ENCODE measurements at places on chromosomes 4 and X.

DNA sequence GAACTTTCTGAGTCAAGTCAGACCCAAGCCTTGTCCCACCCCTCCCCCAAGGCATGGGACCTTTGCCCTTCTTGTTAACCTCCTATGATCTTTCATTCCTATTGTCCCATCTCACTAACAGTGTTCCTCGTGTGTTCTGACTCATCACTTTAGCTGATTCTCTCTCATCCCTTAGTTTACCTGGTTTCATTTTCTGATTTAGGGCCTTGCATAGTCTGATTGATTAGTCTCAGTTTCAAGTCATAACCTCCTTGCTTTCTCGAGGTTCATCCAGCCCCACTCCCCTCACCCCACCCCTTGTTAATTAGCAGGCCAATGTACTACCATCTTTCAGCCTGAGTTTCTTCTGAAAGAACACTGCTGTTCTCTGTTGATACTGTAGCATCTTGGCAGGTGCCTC lies 517.4 kb downstream of the RPA4 start:
- DNase-seq: no peak

GRCh38 chrX:80578517-80579105 lies 158.4 kb downstream of the TENT5D start:
- peak; percentile 45 for DNase-seq

DNA sequence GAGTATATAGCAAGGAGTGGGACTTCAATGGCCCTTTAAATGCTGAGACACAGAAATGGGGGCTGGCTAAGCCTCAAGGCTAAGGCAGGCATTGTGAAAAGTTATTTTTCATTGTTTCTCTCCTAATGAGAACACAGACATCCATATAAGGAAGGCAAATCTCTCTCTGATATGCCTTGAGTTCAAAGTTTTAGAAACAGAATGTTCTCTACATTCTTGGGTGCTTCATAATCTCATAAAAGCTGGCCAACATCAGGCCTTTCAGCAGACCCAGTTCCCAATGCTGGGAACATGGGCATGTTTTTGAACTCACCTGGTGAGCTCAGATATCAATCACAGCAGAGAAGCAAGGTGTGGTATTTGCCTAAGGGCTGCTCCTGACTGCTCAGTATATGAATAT lies 19.4 kb upstream of the RAB40A start:
- DNase-seq: no peak

GRCh38 chr4:85543832-85544231 lies 68.9 kb downstream of the ARHGAP24 start:
- DNase-seq: peak; percentile 11

DNA sequence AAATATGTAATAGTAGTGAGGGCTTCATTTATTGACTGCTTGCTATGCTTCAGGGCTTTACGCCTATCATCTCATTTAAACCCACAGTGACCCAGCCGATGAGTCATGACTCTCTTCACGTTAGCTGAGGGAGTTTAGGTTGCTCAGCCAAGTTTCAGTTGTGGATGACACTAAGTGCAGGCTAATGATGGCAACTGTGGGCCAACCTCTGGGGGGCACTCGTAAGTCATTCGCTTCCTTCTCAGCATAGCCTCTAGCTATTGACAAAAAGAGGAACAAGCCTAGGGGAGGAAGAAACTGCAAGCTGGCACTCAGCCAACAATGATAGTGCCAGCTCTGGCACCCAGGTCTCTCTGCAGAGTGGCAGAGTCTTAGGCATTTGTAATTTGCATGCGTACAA lies 325.0 kb downstream of the ARHGAP10 start:
- peak; percentile 78 for DNase-seq

DNA sequence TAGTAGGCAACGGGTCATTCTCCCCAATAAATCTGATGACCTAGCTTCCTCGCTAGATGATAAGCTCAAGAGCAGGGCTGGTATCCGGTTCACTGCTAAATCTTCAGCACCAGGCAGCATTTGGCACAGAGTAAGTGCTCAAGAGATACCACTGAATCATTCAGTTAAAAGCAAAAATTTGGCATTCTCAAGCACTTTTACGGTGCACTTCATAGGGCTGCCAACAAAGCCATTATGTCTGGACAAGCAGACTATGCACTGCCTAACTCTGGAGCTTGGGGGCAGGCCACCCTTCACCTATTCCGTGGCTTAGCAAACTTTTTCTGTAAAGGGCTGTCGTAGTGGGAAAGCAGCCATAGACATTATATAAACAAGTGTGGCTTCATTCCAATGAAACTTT lies 23.8 kb upstream of the CXorf38 start:
- DNase-seq: no peak
